ENCODE measurements at places on chromosomes 13 and 19.
A peak's percentile ranks its signal among the peaks of the same experiment; 100 is the strongest.

- DNase-seq = no peak
These were observed 1002.4 kb upstream of the PCDH9 start for GRCh38 chr13:68232351-68233130.

DNA sequence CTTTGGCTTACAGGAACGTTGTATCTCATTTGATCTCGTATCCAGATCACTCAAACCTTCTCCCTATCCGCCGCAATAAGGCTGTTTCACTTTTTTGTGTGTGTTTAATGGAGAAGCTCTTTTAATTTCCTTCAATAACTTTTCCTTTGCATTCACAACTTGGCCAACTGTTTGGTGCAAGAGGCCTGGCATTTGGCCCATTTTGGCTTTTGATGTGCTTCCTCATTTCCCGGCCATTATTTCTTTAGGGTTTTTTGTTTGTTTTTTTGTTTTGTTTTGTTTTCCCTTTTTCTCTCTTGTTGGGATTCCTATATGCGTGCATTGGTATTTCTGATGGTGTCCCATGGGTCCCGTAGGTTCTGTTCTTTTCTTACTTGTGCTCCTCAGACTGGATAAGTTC is 6.1 kb upstream of the UPF3A start:
- DNase-seq = no peak

GRCh38 chr19:46387713-46388130 is 25.6 kb downstream of the CCDC8 start:
- DNase-seq = no peak

DNA sequence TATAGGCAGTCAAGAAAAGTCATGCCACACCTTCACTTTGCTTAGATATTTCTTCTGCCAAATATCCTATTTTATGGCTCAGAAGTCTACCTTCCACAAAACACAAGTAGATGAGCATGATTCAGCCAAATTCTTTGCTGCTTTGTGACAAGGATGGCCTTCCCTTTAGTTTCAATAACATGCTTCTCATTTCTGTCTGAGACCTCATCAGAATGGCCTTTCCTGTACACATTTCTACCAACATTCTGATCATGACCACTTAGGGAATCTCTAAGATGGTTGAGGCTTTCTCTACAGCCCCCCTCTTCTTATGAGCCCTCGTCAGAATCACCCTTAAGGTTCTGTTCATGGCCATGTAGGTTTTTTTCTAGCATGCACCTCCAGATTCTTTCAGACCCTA is 96.2 kb downstream of the COL4A2 start:
- DNase-seq = no peak

DNA sequence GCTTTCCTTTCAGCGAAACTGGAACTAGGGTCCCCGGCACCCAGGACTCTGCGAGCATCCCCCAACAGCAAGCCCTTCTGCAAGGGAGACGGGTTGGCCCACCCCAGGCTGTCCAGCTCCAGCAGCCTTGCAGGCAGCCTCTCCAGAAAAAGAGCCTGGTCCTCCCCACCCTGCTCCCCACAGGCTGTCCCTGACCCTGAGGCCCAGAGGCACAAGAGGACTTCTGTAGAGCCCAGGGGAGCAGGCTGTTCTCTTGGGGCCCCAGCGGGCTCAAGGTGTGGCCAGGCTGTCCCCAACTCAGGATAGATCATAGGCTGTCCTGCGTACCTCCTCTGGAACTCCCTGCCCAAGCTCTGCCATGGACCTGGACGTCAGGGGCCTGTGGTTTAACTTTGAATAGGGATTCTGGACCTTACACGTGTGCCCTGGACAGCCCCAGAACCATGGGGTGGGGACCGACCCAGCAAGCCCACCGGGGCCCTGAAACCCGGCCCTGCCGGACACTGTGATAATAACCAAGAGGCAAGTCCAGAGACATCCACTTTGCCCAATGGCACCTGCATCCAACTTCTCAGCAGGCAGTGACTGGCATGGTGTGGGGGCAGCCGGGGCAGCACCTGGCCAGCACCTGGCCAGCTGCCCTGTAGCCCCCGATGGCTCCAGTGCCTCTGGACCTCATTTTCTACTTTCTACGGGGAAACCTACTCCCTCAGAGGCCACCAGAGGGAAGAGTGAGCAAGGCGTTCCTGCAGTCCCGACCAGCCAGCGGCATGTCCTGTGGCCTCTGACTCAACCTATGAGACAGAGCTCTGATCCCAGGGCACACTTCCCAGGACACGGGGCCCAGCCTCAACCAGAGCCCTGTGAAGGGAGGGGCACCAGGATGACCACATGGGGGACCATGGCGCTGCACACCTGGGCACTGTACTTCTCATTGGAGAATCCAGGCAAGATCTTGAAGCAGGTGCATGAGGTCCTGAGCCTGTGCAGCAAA is 50.9 kb upstream of the TPM4 start:
- peak; percentile 34 for DNase-seq

GRCh38 chr19:1384085-1384462 is 367 bp downstream of the NDUFS7 start:
- DNase-seq = no peak

- DNase-seq = no peak
These were observed 32.7 kb downstream of the KDM4B start for GRCh38 chr19:5001615-5002014.

DNA sequence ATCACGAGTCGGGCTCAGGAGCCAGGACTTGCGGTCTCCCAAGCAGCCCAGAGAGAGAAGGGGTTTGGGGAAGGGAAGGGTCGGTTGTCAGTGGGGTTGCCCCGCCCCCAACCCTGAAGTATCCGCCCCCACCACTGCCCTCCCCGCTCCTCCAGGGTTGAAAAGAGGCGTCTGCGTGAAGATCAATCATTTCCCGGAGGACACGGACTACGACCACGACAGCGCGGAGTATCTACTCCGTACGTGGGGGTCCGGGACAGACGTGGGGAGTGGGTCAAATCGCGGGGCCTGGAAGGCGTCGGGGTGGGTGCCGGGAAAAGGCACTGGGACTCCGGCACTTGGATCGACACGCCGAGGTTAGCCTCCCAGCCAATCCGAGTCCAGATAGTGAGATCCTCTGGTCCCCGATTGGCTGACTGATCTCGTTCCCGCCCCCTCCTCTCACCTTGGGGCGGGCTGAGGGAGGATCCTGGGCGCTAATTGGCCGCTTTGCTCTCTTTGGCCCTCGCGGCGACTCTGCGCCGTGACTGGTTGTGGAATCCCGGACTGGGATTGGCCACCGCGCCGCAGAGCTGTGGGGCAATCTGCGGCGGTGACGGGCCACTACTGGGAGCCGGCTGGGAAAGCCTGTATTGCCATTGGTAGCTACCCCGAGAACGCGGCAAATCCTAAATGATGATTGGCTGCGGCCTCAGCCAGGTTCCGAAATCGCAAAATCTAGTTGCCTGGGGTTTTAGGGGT is 13.3 kb upstream of the CACNG6 start:
- peak; percentile 74 for DNase-seq

- no peak for DNase-seq
These were observed 124.7 kb upstream of the RNF113B start for GRCh38 chr13:98301721-98302120.

- no peak for DNase-seq
These were observed 235.8 kb downstream of the B3GLCT start for GRCh38 chr13:31435536-31435935.

- no peak for DNase-seq
These were observed 3.9 kb downstream of the LACC1 start for GRCh38 chr13:43883631-43884030.

GRCh38 chr13:37795326-37795725 is 74.2 kb downstream of the TRPC4 start:
- no peak for DNase-seq

DNA sequence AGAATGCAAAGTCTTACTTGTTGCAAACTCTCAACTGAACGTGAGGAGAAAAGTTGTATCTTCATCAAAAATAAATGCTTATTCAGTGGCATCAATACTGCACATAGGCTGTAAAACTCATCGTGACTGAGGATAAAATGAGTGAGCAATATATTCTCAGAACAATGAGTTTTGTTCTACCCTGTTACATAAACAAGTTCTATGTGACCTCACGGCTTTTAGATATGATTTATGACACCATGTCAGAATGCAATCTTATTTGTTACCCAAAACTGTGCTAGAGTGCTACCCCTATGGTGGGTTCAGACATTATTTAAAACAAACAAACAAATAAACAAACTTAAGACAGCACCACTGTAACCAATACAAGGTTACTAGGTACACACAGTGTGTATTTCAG is 55.4 kb downstream of the FOXO1 start:
- no peak for DNase-seq

GRCh38 chr19:51339313-51339686 is 2.6 kb downstream of the VSIG10L start:
- no peak for DNase-seq

DNA sequence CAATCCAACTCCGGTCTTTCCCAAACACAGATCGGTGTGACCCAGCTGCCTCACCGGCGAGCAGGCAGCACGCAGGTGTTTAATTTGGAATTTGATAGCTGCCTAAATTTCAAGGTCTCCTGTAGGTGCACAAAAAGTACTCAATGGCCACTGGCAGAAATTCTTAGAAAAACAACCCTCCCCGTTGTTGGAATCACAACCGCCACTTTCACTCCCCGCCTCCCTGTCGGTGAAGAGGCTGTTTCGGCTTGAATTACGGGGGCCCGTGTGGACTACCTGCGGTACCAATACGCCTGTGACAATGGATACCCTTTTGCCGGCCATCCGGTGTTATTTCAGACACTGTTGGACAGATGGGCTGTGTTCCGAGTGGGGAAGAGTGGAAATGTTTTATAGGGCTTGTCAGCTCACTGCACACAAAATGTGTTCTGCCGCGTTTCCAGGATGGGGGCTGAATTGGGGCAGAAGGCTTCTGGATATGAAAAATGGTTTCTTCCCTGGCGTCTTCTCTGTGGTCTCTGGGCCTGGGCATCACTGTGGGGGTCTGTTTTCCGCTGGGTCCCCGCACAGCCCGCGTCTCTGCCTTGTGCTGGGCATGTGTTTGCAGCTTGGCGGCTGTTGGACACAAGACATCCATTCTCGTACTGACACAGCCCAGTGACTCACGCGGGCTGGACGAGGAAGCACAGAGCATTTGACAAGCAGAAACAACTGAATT is 45.4 kb downstream of the ZIC5 start:
- no peak for DNase-seq

- DNase-seq = no peak
These were observed 2.8 kb upstream of the A1BG start for GRCh38 chr19:58355908-58356765.

GRCh38 chr13:60026286-60026685 is 137.4 kb downstream of the DIAPH3 start:
- DNase-seq = no peak

- DNase-seq = no peak
These were observed 102.7 kb downstream of the ELF1 start for GRCh38 chr13:40916207-40916998.

DNA sequence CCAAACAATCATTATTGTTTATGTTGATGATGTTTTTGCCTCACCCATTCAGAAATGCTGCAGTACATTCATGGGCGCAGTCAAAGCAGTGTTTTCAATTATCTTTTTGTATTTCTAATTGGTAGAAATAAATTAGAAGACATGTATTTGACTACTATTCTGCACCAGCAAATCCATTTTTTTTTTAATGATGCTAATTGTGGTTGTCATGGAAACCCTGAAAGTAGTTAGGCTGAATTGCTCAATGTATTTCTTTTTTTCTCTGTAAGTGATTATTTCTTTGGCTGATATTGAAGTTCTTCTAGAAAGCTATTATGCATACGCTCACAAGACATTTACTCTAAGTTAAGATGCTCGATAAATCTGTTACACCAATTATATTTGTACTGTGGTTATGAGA is 101.2 kb downstream of the RFC3 start:
- DNase-seq = no peak

DNA sequence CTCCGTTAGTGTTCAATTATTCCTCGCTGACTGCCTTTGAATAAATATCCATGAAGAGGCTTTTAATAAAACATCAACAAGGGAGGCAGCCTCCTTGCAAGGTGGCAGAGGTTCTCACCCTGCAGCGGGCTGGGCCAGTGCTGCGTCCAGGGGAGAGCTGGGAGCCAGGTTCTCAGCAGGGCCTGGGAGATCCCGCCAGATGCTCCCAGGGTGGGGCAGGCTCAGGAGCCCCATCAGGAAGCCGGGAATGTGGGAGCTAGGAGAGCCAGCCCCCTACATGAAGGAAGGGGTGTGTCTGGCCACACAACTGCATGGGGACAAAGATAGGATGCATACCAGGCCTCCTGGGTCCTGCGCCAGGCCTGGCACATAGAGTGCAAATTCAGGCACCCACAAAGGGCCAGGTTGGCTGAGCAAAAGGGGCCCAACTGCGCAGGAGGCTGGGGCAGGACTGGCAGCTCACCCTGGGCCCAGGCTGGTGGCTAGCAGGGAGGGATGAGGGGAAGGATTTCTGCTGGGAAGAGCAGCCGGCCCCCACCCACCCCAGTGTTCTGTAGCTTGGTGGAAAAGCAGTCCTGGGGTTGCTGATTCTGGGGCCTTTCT is 22.8 kb downstream of the VSTM2B start:
- DNase-seq = no peak

DNA sequence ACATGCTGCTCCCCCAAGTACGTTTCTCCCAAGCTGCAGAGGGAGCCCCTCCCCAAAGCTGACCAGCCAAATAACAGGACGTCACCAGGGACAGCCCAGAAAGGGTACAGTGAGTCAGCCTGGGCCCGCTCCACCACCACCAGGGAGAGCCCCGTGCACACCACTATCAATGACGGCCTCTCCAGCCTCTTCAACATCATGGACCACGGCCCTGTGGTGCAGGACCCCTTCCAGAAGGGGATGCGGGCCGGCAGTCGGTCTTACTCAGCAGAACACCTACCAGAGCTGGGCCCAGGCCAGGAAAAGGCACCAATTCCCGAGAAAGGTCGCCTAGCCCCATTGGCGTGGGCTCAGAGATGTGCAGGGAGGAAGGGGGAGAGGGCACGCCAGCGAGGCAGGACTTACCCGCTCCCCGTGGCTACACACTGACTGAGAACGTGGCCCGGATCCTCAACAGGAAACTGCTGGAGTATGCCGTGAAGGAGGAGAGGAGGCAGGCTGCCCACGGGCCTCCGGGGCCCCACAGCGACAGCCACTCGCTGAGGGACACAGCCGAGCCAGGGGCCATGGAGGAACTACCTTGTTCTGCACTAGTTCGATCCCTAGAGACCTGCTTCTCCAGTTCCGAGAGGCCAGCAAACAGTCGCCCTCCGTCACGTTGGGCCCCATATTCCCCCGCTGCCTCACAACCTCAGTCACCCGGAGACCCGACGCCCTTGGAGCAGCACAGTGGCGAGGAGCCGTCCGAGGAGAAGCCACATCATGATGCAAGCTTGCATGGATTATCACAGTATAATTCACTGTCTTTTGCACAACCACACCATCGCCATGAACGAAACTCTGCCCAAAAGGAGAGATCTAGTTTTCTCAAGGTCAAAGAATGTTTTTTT is 815.9 kb upstream of the KLHL1 start:
- no peak for DNase-seq

GRCh38 chr13:103614761-103615160 is 548.5 kb upstream of the SLC10A2 start:
- DNase-seq = no peak

GRCh38 chr19:10238172-10238783 is 7.1 kb upstream of the S1PR2 start:
- DNase-seq = peak; percentile 69
